ENCODE measurements at places on chromosomes 3 and 15.

GRCh38 chr3:70999730-71000129 is 583.8 kb downstream of the FOXP1 start:
- DNase-seq: no peak

DNA sequence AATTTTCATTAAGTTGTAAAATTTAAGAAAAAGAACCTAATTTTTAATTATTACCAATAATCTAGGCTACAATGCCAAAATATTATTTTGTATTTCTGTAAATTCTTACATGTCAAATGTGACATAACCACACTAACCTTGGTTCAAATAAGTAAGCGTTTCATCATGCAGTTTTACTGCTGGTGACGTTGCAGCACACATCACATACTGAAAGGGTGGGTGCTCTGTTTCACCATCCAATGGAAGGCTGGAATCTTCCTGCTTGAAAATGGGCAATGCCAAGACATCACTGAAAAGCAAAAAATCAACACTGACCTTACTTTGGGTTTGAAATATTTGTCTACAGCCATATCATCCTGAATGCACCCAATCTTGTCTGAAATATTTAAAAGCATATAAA is 14.8 kb downstream of the UBP1 start:
- no peak for DNase-seq

DNA sequence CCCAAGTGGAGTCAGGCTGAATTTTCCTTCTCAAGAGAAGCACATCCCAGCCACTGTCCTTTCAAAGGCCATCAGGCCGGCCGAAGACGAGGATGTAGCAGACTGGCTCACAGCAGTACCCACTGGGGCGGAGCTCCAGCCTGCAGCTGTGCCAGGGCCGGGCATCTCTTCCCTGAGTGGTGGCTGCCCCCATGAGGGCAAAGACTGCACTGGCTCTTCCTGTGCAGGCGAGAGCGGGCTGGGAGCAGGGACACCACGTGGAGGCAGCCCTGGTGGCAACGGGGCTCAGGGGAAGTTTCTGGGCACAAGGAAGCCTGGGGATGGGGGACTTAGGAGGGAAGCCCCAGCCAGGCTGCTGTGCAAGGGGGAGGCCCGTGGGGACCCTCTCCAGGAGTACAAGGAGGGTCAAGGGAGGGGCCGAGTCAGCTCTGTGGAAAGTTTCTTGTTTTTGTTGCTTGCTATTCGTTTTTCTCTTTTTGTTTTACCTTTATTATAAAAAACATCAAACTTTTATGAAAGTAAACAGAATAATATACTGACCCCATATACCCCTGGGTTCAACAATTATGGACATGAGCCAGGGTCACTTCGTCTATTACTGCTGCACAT is 66.1 kb downstream of the RPN1 start:
- DNase-seq: peak; percentile 35

DNA sequence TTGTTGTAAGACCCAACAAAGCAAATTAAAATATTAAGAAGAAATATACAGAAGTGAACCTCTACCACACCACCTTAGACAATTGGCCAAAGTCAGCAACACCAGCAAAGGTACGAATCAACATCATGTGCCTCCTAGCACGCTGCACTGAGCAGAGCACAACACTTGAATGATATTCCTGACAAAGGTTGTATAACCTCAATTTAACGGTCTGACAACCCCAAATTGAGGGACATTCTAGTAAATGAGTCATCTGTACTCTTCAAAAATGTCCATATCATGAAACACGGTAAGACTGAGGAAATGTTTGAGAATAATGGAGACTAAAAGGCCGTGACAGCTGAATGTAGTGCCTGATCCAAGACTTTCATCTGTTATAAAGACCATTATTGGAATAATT is 41.3 kb upstream of the TNFSF10 start:
- no peak for DNase-seq

DNA sequence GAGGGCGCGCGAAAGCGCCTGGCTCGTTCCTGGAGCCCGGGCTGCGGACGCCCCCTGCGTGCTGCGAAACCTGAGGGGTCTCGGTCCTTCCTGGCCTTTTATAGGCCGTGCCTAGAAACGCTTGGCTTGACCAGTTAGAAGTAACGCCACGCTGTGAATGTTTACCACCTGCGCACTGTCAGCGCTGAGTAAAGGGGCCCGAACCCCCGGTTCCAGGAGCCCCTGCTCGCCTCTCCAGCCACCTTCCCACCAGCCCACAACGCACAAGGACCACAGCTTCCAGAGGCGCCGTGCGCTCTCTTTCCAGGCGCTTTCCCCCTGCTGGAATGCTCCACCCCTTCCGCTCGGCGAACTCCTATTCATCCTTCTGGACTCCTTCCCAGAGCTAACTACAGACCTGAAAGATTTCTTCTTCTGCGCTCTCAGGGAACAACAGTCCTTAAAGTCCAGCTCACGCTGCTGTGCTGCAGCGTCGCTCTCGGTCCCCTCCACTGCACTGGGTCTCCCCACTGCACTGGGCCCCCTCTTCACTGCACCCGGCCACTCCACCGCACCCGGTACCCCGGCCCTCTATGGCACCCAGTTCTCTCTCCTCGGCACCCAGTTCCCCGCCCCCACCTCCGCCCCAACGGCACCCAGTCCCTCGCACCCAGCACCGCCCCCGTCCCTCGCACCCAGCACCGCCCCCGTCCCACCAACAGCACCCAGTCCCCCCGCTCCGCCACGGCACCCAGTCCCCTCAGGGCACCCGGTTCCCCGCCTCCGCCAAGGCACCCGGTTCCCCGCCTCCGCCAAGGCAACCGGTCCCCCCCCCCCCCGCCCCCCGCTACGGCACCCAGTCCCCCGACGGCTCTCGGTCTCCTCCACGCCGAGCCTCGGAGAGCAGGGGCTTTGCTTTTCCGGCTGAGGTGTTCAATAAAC is 69.8 kb downstream of the SQOR start:
- no peak for DNase-seq

DNA sequence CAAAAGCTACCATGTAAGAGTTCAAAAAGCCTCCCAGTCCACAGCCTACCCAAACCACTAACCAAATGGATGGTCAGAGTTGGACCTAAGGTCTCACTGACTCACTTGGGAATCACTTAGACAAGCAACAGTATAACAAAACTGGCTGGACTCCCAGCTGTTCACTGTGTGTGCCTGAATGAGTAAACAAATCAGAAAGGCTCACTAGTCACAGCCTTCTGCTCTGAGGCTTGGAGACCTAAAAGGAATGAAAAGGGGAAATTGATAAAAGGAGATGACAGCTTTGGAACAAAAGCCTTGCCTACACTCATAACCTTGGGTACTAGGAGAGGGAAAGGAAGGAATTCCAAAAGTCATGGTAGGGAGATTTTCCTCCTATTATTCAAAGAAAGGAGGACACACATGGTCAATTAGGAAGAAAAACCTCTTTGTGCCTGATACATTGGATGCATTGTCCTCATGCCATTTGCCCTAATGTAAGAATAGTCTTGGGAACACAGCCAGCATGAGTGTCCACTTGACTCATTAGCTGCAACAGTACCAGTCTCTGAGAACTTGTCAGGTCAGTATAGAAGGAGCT is 92.3 kb downstream of the FRMD5 start:
- no peak for DNase-seq

- DNase-seq: no peak
Observed at GRCh38 chr15:73626072-73626471, 7.1 kb downstream of the NPTN start.

- no peak for DNase-seq
Observed at GRCh38 chr3:104961851-104962250, 404.9 kb upstream of the ALCAM start.

All from HEK293T (cell line).